IMR-90 (cell line): ENCODE measurements at places on chromosomes 2 and 18.

GRCh38 chr2:65261676-65262075 lies 34.0 kb downstream of the ACTR2 start:
- peak; percentile 23 for DNase-seq

DNA sequence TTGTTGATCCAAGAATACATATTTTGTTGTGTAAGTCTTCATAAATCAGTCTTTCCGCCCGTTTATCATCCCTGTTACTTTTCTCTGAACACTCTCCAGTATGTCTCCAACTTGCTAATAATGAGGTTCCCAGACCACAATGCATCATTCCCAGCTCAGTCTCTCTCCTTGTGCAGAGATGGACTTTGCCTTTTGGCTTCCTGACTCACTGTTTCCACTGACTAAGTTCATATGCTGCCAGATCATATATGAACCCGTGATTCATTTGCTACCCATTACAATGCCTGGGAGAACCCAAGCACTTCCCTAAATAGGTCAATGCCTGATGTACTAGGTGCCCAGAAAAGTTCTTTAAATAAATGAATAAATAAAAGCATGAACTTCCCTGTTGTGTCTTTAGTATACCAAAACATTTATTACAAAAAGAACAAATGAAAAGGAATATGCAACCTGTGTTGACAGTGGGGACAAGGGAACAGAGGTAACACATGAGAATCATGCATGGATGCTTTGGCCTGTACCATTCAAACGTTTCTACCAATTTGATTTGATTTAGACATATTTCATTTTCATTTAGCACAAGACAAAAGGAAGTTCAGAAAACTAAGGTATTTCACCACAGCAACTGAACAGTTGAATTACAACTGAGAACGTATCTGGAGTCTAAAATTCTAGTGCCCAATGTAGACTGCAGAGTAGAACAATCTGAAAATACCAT lies 215.4 kb upstream of the HNRNPA3 start:
- peak; percentile 72 for DNase-seq

- DNase-seq = peak; percentile 74
Observed at GRCh38 chr18:36284671-36285295, 12.7 kb upstream of the FHOD3 start.

DNA sequence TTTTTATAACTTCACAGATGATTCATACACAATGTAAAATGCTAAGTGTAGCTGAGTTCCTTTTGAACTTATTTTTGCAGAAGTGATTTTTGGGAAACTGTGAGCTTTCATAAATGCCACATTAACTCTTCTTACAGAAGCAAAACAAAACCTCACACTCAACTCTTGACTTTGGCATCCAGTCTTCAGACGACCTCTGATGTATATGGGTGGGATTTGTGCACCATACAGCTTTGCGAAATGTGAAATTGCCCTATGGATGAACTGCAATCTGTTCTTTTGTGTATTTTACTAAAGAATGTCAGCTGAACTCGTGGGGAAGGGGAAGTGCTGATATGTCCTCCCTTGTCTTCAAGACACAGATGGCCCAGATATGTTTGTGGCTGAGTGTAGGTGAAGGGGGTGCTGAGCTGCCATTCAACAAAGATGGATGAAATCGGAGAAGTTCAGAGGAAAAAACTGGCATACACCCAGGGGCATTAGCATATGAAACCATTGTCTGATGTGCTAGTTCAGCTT lies 218.3 kb downstream of the PTGR3 start:
- peak; percentile 6 for DNase-seq

- DNase-seq = no peak
Observed at GRCh38 chr18:11245879-11246278, 96.5 kb upstream of the PIEZO2 start.

DNA sequence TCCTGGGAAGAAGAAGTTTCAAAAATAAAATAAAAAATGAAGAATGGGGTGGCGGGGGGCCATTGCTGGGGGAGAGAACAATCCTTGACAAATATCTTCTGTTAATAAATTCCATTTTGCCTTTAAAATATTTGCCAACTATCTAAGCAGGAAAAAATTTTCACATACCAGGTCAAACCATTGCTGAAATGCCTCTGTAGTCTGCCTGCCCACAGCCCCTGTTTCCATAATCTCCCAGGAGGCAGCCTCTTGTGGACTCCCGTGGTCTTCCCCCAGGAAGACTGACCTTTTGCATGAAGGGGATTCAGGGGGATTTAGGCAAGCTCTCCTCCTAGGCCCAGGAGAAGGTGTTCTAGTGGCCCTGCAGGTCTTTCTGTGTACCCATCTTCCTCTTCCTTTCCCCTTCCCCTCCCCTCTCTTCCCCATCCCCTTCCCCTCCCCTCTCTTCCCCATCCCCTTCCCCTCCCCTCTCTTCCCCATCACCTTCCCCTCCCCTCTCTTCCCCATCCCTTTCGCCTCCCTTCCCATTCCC lies 61.0 kb downstream of the RPL37A start:
- DNase-seq = no peak

DNA sequence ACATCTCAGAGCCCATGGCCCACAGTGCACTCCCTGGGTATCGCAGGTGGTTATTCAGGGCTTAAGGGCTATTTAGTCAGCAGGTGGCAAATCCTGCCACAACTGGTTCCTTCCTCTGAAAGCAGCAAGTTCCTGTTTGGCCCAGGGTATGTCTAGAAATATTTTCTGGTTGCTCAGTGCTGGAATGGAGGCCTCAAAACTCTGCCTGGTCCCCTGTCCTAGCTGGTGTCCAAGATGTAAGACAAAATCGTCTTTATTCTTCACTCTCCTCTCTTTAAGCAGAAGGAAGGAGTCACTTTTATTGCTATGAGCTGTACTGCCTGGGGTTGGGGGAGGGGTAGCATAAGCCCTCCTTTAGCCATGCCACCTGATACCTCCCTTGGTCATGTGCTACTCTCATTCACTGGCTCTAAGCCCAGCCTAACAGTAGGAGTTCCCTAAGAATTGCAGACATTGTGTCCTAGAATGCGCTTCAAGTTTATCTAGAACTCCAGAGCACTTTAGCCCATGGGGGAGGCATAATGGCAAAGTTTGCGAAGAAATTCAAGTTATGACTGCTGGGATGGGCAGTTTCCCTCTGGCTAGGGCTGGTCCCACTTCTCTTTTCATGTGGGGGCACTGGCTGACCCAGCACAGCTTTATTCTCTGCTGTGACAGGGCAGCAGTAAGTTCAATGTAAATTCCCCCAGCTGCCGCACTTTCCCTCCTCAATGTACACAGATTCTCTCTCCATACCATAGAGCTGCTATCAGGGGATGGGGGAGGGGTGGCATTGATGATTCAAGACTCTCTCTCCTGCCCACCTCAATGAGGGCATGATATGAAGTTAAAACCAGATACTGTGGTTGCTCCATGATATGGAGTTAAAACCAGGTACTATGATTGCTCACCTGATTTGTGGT lies 27.1 kb upstream of the CWC22 start:
- peak; percentile 58 for DNase-seq

- peak; percentile 15 for DNase-seq
Observed at GRCh38 chr2:241018051-241018891, 19.9 kb downstream of the SNED1 start.
